ENCODE measurements at places on chromosomes 2 and 18.

- no peak for DNase-seq
Measured at GRCh38 chr2:151943461-151943860, 115.2 kb upstream of the ARL5A start.

- DNase-seq: no peak
Measured at GRCh38 chr18:64659196-64659595, 510.3 kb upstream of the LINC00305 start.

GRCh38 chr2:61898810-61899209 lies 6.7 kb upstream of the COMMD1 start:
- DNase-seq: no peak

- no peak for DNase-seq
Measured at GRCh38 chr2:217071416-217071815, 211.6 kb upstream of the TNP1 start.

GRCh38 chr2:157259386-157259785 lies 1.9 kb downstream of the GALNT5 start:
- DNase-seq: no peak

GRCh38 chr2:45699032-45699658 lies 47.7 kb downstream of the PRKCE start:
- DNase-seq: no peak

DNA sequence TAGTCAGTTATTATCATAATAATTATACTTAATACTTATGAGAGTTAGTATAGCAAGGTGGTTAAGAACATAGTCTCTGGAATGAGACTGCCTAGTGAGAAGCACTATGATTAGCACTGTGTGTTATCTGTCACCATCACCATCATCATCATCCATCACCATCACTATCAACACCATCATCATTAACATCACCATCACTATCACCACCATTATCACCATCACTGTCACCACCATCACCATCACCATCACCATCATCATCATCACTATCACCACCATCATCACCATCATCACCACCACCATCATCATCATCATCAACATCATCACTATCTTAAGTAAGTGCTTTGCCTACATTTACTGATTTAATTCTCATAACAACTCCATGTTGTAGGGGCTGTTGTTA lies 39.6 kb downstream of the SRSF7 start:
- DNase-seq: no peak

DNA sequence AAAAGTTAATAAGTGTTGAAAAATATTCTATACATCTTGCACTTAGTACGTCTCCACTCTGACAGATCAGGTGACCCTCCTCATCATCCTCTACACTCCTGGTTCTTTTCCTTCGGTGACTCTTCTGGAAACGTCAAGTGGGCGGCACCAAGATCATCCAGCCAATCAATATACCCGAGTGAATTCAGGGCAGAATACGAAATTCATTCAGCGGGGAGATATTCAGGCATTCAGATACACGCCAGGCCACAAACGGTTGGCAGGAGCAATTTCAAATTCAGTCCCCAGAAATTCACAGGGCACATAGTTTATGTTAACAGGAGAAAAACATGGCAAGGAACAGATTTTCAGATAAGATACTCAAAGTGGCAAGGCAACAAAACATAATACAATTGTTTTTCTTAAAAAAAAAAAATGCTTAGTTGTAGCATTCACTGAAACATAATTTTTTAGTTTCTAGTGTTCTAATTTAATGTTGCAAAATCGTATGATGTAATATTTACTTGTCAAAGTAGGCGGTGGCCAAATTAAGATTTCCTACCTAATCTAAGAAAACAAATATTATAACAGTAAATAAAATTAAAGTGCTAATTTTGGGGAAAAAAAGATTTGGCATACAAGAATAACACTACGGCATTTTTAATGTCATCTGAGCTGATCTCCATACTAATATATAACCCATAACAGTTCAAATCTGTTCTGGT lies 4.2 kb downstream of the CLK1 start:
- DNase-seq: no peak

GRCh38 chr2:96967961-96968360 lies 18.4 kb downstream of the FAM178B start:
- DNase-seq: no peak

GRCh38 chr2:158926478-158926948 lies 41.9 kb upstream of the TANC1 start:
- DNase-seq: no peak

DNA sequence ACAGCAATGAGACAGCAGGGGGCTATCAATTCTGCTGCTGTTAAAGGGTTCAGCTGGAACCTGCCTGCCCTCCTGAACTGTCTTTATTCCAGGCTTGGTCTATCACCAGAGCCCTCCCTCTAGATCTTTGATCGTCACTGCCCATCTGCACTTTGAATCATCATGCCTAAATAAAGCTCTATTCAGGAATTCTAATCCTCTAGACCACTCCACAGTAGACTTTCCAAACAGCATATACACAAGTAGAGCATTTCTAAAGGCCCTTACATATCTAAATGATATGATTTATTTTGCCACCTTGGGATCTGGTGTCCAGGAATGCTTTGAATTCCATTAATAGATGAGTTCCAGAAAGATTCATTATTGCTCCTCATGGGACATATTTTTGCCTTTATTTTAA lies 542.1 kb upstream of the SYT4 start:
- DNase-seq: no peak

DNA sequence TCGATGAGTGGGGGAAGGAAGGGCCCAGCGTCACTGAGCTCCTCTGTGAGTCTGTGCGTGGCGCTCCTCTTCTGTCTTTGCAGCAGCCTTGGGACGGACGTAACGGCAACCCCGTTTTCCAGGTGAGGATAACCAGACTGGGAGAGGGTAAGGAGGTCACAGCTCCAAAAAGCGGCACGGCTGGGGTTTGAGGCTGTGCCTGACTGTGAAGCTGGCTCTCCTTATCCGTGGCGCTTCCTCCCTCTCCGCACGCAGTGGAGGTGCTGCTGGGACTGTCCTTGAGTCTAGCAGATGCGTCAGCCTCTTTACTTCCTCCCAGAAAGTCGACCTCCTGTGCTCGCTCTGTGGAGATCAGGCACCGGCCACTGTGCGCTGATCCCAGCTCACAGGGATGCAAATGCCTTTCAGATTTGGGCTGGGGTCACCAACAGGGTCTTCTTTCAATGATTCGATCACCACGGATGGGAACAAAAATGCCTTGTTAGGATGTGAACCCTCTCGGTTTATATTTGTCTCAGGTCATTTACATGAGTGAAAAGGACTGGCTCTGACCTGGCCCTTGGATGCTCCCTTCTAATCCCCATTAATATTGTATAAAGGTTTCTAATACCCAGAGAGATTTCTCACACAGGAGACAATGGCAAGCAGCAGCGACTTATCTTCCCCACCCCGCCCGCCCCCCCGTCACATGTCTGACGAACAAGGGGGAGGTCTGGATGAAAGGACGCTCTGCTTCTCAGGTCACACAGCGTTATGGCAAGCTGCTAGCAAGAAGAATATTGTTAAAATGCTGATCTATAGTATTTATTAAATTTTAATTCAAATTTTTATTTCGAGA lies 30.1 kb upstream of the E2F6 start:
- no peak for DNase-seq

GRCh38 chr2:109030870-109031475 lies 42.0 kb upstream of the EDAR start:
- DNase-seq: no peak

DNA sequence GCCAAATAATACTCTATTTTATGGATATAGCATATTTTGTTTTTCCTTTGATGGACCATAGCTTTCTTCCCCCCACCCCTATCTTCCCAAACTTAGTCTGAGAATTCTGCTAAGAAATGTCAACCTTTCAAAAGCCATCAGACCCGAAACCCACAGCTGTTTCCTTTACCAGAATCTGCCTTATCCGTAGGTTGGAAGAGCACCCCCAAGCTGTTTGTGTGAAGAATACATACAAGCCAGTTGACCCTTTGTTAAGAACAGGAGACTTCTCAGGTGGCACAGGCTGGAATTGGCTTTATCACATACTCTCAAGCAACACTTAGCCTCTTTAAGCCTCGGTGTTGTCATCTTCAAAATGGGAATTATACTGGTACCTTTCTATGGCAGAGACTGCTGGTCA lies 135.1 kb downstream of the ACTR3 start:
- no peak for DNase-seq
